Left renal cortex interstitium (tissue), 4 donors: ENCODE measurements at places on chromosomes 4 and X. TPM values are rescaled to one million over a fixed set of nuclear protein-coding genes. Genes with fewer than 3 reads are reported as not detected.
A peak's percentile ranks its signal among the peaks of the same experiment; 100 is the strongest.

GRCh38 chr4:38080061-38080974 lies 120.1 kb downstream of the PTTG2 start:
- no peak for DNase-seq

- no peak for DNase-seq
Observed at GRCh38 chr4:32574803-32575202, 1854.6 kb downstream of the PCDH7 start.

- no peak for DNase-seq
Observed at GRCh38 chrX:2286731-2287130, 214.0 kb downstream of the DHRSX start.

Gene TLR10
- polyA plus RNA-seq, result 0.89 TPM

DNA sequence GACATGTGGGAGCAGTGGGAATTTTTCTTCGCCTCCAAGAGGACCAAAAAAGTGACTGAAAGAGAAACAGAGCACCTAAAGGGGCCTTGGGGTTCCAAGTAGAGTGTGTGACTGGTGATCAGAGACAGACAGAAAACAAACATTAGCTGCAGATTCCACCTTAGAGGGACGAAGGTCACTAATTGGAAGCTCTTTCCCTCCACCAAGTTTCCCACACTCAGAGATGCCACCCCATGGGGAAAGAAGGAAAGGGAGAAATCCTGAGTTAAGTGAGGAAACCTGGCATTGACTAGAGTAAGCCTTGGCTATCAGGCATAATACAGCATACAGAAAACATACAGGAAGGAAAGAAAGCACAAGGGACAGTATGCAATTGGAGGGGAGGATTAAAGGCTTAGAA lies 90.9 kb downstream of the HNRNPD start:
- DNase-seq, result no peak

- DNase-seq, result no peak
Observed at GRCh38 chrX:27890611-27891010, 82.8 kb downstream of the MAGEB10 start.

DNA sequence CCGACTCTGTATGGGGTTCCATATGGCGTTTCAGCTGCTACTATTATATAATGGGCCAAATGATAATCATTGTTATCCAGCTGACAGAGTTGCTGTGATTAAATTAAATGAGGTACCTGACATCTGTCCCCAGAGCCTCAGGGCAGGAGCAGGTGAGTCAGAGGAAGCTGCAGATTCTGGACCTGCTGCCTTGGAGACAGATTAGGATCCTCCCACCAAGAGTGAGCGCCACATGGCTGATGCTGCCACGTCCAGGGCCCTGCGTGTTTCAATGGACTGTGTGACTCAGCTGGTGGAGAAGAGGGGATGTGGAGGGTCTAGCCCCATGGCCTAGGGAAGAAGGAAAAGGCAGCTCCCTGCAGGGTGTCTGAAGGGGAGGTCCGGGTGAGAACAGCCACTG lies 28.3 kb upstream of the UXT start:
- no peak for DNase-seq

- DNase-seq, result no peak
Observed at GRCh38 chr4:139530833-139531427, 25.1 kb downstream of the SETD7 start.

DNA sequence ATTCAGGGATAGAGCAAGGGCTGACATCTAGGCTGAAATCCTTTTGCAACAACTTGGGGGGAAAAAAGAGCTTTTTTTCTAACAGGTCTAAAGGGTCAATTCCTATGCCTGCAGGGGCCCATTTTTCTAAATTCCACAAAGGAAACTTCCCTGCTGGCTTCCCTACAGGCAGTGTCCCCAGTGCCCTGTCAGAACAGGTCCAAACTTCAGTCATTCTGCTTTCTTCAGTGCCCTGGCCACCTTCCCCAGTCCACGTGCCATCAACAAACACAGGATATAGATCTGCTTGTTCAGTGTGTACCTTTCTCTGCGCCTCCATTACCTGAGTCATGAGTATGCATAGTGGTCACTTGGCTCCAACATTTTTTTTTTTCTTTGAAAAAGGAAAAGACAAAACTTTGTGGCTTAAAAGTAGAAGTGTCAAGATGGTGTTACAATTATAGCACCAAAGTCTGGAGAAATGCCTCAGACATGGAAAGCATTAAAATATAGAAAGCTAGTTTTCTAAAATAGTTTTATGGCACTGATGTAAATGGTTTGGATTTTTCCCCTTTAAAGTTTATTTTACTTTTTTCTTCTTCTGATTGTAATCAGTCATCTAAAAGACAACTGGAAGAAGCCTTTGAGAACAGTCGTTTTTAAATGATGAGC lies 84.0 kb upstream of the JADE1 start:
- DNase-seq, result no peak

DNA sequence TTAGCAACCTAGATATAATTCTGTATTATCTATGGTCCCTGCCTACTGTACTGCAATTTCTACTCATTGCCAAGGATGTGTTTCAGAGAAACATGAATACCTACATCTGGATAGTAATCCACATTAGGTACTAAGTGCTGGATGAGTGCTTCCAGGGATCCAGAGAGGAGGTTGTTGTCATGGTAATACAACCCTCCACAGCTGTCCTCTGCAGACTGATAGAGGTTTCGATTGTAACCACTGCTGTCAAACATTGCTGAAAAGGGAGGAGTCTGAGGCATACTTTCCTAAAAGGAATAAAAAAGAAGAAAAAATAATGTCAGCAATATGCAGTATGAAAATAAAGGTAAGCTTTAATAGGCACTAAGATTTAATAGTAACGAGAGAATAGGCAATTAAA lies 12.5 kb downstream of the RASGEF1B start:
- no peak for DNase-seq

DNA sequence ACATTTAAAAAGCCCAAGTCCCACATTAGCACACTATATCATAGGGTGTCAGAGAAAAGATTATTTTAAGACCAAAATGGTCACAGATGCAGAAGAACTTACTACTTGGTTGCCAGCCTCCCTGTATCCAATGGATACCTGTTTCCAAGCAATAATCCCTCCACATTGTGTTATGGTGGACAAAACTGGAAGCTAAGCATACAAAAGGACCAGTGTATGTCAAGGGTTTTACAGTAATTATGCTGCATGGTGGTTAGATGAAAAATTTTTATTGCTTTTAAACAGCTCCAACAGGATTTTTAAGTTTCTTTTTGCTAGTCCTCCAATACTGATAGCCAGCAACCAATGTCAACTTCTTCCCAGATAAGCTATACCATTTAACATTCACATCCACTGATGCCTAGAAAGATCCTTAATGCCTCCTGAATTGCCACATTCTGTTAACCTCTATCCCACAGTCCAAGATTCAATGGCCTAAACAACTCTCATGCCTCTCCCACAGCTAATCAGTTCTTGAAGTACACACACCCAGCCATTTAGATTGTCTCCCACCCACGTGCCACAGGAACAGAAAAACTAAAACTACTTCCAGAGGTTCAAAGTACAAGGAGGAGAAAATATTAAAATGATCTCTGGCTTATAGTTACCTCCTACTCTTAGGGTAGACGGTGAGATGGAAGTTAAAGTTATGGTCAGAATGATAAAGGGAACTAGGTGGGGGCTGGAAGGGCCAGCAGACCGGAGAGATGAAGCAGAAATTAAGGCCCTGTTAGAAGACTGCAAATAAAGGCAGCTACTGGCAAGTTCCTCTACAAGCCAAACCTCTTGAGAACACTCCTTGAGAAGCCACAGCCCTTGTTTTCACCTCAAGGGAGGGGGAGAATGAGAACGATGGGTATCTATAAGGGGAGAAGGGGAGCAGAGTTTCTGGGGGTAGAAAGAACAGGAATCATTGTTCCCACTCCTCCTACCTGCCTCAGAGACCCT lies 5.5 kb downstream of the MED14 start:
- no peak for DNase-seq

Gene RBM46
- polyA plus RNA-seq, result 0.06 TPM

Gene KLKB1
- 2.8 TPM for polyA plus RNA-seq

DNA sequence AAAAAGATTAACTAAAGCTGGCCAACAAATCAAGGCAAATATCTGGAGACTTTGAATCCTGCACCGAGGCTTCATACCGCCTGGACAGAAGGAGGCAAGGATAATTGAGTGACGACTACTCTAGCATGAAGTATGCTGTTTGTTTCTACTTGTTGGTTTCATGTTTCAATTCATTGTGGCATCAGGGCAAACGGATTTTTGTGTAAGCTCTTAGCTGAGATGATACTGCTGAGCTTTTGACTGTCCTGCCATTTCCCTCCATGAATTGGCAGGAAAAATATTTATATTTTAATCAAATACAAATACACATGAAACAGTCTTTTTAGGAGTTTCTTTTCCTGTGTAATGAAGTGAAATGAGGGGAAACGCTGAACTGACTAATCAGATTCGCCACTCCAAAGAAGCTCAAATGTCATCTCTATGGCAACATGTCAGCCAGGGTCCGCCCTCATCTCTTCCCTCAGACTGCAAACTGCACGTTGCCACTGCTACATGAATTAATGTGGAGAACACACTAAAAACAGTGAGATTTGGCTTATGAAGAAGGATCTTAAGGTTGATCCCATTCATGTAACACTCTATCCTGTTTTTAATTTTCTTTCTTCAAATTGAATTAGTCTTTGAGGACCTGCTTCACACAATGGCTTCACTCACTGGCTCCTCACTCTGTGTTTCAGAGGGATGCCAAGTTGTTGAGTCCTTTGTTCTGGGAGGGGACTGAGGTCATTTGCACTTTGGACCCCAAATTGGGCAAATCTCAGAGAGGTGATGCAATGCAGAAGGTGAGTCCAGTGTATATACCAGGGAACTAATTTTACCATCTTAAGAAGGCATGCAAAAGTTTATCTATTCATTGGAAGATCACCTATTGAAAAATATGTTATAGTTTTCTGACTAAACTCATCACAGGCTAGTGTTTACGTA lies 149.6 kb upstream of the MID1 start:
- DNase-seq, result no peak

GRCh38 chrX:48505481-48505880 lies 3.3 kb upstream of the PORCN start:
- DNase-seq, result no peak

DNA sequence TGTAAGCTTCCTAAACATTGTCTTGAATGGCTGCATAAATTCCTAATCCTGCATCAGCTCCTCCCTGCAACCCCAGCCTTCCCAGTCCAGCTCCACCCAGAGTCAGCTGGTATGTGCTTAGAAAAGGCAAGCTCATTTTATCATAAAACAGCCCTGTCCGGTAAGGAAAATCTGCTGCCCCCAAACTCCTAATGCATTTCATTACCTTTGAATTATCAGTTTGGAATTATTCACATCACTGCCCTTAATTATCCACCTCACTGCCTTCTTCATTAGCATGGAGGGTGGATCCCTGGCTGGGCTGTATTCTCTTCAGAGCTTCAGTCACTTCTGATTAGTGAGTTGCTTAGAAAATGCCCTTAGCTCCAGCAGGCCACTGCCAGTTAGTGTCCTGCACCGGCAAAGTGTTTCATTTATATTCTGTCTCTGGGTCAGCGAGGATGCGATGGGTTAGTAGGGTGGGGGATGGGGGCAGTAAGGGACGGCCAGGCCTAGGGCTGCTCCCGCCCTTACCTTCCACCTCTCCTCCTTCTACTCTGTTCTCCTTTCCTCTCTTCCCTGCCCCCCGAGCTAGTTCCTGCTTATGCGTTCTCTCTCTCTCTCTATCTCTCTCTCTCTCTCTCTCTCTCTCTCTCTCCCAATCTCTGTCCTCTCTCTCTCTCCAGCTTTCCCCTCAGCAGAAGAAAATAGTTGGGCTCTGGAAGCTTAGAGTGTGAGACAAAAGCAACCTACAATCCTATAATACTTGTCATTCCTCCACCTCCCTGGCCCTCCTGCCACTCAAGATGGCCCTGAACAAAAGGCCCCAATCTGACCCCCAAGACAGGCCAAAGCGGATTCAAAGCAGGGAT lies 174.8 kb upstream of the KLF3 start:
- DNase-seq, result peak; percentile 23

Gene SSX1
- not detected for polyA plus RNA-seq

DNA sequence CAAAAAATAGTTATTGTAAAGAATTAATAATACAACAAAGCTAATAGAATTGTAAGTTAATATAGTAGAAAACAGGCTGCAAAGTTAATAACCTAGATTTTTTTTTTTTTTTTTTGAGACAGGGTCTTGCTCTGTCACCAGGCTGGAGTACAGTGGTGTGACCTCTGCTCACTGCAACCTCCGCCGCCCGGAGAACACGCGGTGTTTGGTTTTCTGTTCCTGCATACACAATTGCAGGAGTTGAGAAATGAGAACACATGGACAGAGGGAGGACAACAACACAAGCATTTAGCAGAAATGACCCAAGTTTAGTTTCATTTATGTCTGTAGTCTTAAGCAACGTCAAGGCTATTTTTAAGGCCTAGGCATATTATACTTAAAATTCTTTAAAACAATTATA lies 145.9 kb upstream of the PCDH10 start:
- DNase-seq, result no peak

Gene PDLIM3
- polyA plus RNA-seq, result 3.8 TPM

DNA sequence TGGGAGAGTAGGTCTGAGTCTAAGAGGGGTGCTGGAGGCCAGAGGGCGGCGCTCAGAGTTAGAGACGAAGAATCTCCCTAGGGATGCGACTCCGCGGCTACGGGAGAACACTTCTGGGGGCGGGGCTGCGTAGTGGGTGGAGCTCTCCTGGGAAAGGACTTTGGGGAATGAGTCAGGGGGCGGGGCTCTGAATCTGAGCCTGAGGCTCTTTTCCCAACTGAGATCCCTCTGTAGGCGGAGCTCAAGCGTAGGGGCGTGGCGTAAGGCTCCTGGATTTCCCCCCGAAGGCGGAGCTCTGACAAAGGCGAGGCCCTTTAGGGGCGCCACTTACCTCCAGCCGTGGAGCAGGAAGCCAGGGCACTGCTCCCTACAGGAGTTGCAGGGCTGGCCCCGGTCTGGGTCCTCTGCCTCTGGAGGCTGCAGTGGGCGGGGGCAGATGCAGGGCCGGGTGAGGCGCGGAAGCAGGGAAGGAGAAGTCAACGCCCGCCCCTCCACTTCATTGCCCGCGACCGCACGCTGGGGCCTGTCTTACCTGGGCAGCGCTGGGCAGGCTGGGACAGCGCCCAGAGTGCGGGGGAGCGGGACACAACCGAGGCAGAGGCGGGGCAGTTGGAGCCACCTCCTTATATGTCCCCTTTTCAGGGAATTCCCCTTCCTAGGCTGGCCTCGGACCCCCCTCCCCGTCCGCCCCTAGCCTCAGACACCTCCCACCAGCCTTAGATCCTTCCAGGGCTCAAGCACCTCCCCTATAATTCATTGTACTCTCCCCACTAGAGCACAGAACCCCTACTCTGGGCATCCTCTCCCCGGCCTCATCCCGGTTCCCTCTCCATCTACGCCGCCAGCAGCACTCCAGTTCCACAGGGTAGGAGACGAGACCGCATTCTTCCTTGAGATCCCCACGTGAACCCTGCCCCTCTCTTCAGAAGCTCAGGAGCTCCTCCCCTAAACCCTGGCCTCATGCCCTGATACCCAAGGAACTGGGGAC lies 1.6 kb downstream of the PRICKLE3 start:
- DNase-seq, result no peak

GRCh38 chr4:97500423-97500822 lies 642.9 kb downstream of the STPG2 start:
- no peak for DNase-seq
